Brain microvascular endothelial cell (primary cell): ENCODE measurements at places on chromosomes 5 and 9.

- no peak for DNase-seq
Observed at GRCh38 chr5:165477546-165477945, 1972.1 kb downstream of the MAT2B start.

- DNase-seq: peak; percentile 11
Observed at GRCh38 chr9:21455320-21455719, 15.1 kb downstream of the IFNA1 start.

DNA sequence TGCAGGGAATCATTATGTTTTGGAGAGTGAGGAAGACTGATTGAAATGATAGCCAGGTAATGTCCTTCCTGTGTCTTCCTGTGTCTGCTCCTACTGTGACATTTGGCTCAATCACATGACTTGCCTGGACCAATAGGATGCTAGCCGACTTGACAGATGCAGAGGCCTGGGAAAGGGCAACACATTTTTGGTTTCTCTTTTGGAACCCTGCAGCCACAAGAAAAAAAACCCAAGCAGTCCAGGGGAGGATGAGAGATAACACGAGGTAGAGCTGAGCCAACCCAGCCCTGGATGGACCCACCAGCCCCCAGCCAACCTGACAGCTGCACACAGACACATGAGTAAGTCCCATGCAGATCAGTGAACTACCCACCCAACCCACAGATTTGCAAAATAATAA, 256.1 kb upstream of the SMARCA2 start:
- no peak for DNase-seq

DNA sequence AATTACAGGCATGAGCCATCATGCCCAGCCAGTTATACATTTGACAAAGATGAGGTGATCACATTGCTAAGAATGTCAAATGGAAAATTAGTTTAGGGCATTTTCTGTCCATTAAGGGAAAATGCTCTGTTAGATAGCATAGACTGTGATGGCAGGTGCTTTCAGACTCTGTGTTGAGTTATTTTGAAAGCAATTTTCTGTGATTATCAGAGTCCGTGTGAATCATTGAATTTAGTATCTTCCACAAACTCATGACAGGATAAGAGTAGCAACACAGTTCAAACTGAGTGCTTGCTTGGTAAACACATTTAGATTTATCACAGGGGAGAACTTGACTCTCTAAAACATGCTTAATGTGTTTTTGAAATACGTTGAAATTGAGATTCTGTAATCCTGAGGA, 69.0 kb downstream of the GAPVD1 start:
- DNase-seq: no peak

DNA sequence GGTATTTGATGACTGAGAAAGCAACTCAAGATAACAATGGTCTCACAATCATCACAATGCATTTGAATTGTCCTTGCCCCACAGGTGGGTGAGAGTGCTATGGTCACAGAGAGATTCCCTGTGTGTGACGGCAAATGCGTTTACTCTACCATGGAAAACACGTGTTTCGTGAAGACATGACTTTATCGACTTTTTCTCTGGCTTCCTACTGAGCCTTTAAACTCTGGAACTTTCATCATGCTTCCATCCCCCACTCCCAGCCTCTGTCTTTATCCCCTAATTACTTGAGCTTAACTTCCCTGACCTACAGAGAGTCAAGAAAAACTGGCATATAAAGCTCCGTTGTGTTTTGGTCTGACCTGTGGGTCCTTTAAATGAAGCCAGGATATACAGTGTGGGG, 414.1 kb upstream of the CLINT1 start:
- DNase-seq: no peak
